ENCODE measurements at places on chromosomes 12 and 14.

DNA sequence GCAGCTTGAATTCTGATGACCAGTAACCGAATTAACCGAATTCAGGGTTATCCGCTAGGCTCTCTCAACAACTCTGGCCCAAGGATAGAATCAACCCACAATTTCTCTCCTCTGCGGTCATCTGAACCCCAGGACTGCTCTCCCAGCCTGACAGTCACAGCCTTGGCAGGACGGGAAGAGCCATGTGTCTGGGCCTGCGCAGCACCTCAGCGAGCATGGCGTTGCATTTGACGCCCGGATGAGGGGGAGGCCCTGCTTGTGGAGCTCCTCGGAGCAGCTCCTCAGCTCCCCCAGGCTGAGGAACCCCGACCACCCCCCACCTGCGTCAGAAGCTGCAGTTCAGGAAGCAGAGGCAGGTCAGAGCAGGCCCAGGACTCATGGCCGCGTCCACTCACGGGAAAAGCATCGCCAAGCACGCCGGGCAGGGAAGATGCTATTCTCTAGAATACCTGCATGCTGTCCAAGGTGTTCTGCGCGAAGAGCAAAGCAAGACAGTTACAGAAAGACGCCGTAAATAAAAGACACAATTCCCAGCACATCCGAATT lies 131.1 kb downstream of the PIWIL1 start:
- DNase-seq = no peak

DNA sequence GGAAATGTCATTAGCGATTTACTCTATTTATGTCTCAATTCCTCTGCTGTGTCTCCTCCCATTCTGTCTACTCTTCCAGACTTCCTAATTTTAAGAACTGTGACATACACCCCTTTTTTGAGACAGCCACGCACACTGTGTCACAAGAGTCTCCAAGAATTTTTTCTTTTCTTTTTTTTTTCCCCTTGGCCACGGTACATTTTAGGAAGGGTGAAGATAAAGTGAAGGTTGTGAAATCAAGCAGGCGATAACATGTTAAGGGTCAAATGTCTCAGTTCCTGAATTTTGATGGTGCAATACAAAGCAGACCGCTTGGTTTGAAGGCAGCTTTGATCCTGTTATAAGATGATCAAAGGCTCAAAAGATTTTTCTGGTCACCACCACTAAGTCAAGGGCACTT lies 4.3 kb downstream of the OLR1 start:
- DNase-seq = no peak

DNA sequence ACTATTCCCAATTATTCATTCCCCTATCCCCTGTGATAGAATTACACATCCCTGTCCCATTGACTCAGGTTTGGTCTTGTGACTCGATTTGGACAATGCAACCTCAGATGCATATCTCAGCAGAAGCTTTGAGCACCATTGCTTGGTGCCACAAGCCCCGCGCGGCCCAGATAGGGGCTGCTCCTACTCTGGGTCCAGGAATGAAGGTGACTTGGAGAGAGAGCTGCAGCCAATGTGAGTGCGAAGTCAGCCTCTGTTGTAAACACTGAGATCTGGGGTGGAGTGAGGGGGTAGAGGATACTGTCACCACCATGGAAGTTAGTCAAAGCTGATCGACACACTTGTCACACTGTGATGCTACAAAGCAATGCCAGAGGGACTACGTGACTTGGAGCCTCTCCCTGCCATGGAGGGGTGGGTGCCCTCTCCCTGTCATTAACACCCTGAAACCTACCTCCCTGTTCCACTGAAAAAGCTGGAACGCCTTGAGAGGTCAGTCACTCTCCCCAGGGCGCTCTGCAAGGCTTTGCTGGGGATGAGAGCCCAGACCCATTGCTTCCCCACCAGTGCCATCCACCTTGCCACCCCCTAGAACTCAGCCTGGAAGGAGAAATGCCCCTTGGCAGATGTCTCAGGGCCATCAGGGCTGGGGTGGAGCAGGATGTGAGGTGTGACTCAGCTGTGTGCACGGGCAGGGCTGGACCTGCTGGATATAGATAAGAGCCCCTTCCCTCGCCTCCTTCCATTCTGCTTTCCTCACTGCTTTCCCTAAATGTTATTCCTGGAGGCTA lies 6.6 kb upstream of the PLEK2 start:
- peak; percentile 56 for DNase-seq

DNA sequence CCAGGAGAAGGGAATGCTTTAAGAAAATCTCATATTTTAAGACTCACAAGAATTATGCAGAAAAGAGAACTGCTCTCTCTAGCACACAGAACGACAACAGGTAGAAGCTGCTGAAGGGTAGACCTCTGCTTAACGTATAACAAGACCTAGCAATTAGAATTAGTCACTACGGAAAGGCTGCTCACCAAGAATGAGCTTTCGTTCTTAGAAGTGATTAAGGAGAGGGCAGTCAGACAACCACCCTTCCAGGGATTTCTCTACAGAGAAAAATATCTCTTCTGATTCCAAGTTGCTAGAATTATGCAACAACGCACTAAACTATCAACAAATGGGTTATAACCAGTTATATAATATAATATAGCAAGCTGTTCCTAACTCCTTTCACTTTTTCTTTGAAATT lies 18.6 kb downstream of the LRIG3 start:
- no peak for DNase-seq

DNA sequence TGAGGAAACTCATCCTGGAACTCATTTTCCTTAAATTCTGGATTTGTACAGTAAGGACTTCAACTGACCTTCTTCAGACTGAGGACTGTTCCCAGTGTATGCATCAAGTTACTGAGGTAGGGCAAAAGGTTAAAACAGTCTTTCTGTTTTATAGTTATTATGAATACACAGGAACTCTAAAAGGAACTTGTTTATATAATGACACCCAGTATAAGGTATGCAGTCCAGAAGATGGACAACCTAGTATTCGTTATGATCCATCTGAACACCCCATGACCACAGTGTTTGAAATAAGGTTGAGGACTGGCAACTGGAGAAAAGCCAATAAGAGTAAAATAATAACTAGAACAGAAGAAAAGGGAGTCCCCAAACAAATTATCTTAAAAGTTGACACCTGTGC lies 779.9 kb upstream of the TMEM132C start:
- DNase-seq = no peak

GRCh38 chr12:27843714-27844245 lies 63.7 kb upstream of the MANSC4 start:
- no peak for DNase-seq

- DNase-seq = no peak
Observed at GRCh38 chr12:26846416-26846815, 13.4 kb upstream of the ITPR2 start.

All from HT-29 (cell line).